NCI-H82 (cell line): ENCODE measurements at places on chromosomes 7 and 10.

DNA sequence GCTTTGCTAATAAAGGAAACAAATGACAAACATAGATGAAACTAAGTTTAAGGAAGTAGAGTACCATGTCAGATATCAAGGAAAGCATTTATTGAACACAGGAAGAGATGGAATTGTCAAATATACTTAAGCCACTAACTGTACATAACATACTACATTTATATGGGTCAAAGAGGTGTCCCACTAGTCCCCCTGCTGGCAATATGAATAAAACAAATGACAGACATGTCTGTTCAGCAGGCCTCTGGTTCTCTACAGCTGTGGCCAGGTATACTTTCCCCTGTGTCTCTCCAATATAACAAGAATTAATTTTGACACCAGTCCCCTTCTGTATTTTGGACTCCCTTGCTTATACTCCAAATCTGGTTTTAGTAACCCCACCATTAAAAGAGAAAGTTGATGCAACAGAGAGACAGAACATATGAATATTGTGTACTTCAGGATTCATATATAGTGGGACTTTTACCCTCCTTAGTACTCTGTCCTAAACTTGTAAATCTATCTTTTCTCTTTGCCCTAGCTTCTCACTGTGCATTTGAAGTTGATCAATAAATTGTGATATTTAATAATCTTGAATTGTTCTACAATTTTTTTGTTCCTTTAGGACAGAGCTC is 42.9 kb downstream of the CD36 start:
- peak; percentile 63 for DNase-seq

GRCh38 chr7:730501-731439 is 3.7 kb upstream of the PRKAR1B start:
- no peak for DNase-seq

GRCh38 chr7:108454674-108455550 is 1.3 kb downstream of the NRCAM start:
- peak; percentile 79 for DNase-seq

DNA sequence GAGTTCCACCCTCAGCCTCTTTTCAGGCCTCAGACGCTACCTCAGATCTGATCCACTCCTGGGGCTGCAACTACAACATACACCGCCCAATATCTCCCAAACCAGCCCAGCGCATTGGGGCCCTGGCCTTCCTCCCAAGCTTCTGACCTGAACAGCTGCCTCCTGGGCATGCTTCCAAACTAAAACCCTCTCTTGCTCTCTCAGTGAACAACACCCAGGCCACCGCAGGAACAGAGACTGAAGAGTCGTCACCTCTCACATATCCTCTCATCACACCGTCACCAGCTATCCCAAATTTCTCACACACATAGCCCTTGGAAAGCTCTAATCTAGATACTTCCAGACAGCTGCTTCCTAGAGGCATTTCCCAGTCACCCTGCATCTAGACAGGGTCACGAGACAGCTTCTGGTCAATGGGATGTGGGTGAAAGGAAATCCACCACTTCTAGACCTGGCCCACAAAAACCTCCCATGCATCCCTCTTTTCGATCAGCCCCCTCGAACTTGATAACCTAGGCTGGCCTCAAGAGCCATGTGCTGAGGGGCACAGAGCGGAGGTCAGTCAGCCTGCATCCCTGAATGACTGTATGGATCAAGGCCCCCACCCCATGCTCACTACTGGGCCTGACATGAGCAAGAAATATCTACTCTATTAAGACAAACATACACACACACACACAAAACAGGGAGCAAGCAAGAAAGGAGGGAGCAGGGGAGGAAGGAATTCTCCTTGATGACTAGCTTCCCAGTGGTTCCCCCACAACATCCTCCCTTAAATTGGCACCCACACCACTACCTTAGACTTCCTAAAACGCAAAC is 1.8 kb downstream of the PARP12 start:
- no peak for DNase-seq

- DNase-seq, result no peak
These were observed 138.6 kb upstream of the CCDC6 start for GRCh38 chr10:60044971-60045370.

DNA sequence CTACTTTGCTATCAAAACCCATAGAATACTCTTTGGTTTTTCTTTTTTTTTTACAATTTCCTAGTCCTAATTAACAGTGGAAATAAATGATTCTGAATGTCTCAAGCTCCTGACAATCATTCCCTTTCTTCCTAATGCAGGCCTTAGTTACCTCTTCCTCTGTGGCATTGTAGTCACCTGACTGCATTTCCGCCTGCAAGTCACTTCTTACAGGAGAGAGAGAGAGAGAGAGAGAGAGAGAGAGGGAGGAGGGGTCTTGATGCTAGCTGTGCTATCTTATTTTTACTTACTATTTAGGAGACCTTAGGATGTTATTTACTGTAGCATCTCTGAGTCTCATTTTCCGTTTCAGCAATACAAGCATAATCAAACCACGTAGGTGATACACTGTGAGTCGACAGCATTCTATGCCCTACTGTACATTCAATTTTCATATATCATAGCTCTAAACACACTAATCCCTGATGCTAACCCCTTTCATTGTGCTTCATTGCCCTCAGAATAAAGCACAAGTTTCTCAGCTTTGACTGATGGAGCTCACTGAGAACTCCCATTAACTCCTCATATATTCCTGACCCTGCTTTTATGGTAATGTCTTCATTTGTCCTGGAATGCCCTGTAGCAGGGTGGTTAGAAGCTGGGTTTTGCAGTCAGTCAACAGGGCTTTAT is 1237.3 kb downstream of the XPNPEP1 start:
- DNase-seq, result no peak

DNA sequence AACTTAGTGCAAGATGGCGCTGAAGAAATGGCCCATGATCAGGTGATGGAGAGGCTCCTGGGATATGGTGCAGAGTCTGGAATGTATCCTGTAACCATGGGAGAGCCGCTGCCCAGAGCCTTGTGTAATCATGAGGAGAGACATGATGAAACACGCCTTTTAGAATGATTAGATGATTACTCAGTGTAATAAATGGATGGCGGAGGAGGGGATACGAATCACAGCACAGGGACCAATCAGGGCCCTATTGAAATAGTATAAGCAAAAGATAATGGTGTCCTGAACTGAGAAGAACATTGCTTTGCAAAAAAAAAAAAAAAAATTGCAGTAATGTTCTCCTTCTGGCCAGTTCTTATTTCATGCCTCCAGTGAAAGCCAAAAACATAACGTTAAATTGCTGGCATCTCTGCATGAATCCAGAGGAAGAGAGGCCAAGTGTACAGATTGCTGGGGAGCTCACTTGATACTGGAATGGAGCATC is 668.5 kb upstream of the AUTS2 start:
- no peak for DNase-seq

GRCh38 chr7:27210441-27211083 is 10.7 kb upstream of the HOXA13 start:
- peak; percentile 60 for DNase-seq

GRCh38 chr10:76415554-76415953 is 984.1 kb downstream of the LRMDA start:
- DNase-seq, result peak; percentile 21

DNA sequence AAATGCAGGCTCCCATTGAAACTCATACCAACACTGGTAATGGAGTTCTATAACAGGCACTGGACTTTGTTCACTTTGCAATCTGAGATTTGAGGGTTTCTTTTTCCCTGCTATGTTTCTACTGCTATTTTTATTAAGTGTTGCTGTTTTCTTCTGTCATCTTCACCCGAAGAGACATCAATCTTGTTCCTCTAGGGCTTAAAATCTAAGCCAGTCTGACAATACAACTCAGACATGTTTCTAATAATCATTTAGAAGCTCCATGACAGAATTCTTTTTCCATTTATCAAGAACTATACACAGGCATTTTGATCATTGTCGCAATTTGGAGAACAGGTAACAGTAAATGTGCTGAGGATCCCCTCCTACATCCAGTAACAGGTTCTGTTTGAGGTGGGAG is 98.5 kb upstream of the GNAI1 start:
- no peak for DNase-seq

DNA sequence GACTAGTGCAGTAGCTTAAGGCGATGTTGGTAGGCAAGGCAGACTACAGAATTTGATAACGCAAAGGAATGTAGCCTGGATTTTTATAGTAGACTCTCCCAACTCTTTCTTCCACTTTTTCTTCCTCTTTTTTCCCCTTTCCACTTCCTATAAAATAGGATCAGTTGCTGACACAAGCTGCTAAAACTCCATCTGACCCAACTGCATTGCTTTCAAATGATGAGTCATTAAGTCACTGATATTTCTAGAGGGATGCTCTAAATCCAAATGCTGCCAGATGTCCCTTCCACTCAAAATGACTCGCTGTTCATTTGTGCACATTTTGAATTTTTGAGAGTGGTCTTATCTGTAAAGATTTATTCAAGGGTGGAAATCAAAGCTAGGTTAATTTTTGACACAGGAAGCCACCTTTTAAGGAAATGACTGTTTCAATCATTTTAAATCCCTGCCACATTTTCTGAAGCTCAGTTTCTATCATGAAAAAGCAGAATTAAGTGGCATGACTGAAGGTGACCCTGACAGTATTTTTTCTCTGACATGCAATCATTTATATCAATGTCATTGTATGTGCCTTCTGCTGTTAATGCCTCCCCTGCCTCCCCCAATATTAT is 25.8 kb upstream of the SFMBT2 start:
- DNase-seq, result no peak

GRCh38 chr7:42456756-42457276 is 219.8 kb upstream of the GLI3 start:
- DNase-seq, result peak; percentile 28

GRCh38 chr10:130341356-130341755 is 205.2 kb downstream of the GLRX3 start:
- DNase-seq, result peak; percentile 47

DNA sequence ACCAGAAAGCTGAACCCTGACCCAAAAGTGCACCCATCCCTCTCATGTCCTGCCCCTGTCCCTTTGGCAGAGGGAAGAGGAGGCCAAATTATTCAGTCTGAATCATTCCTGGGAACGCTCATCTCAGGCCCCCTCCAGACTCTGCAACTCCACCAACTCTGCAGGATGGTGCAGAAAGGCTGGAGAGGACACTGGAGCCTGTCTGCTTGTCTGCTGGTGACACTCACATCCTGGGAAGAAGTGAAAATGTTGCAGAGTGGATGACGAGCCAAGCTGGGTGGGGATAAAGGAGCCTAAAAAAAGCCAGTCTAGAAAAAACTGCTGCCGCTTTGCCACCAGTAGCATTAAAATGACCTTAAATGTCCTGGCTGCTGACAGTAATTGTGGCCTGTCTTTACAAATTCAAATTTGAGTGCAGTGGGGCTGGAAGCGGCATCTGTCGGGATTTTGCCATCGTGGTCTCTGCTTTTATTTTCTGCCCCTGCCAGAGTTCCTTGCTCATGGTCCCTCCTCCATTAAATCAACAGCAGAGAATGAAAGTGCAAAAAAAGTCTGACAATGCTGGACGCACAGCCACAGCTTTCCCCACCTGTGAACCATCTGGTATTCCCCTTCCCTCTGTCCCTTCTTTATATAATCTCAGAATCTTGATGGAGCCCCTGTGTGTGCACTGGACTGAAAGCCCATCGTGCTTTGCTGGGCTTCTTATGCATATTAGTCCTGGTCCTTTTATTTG is 63.9 kb downstream of the STK17A start:
- DNase-seq, result peak; percentile 45

DNA sequence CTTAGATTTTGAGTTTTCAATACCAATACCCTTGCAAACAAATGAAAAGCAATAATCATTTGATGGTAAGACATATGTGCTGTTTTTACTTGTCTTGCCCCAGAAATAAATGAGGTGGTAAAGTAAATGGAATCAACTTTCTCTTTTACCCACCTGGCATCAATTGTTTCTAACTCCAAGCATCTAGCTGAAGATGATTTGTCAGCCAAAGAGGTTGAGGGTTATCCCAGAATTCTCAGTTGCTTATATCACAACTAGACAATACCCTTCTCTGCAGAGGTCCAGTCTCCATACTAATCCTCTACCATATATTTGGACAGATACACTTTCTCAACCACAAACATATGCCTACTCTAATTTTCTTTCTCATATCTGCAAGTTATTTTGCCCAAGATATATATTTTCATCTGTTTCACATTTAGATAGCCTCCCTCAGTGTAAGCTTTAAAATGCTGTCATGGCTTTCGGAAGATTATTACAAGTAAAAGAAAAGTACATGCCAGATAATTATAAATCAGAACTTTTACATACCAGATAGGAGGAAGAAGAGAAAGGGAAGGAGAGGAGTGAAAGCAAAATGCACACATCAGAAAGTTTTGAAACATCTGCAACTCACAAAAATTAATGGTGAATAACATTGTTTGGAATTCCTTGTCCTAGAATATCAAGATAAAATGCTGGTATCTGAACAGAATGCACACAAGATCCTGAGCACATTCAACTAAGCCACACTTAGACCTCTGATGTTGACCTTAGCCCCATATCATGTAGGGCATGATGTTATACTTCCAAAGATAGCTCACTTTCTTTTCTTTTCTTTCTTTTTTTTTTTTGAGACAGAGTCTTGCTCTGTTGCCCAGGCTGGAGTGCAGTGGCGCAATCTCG is 146.6 kb downstream of the REEP3 start:
- no peak for DNase-seq

DNA sequence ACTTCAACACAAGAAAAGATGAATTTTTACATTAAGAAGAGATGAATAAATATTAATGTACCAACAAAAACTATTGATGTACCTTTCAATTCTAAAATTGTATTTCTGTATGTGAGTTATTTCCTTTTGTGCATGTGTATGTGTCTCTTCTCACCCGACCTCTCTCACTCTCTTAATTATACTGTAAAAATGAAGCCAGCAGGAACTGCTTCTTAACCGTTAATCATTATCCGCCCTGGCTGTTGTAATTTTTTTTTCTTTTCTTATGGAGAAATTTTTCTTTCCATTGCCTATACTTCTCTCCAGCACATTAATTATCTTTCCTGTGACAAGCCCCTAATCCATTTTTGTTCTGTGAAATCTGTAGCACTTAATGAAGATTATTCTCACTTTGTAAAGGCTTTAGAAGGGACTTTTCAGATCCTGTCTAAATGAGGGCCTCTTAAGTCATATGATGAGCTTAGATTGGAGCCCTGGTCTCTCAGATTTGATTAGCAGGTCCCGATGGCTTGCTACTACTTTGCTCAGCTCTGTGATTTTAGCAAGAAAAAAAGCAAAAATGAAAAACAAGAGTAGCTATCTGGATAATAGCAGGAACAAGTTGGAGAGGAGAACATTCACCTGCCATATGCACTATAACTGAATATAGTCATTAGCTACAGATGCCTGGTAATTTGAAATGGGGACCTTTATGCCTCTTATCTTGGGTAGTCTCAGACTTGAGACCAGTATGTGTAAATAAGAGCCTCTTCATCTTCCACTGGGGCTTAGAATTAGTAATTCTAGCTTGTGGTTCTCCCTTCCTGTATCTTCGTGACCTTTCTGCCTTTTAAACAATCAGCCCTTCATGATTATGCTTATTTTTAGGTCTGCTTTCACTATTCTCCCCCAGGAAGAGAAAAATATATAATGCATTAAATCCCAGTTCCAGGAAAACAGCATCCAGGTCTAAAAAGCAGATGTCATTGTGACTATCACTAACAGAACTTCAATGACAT is 80.0 kb upstream of the COL1A2 start:
- peak; percentile 92 for DNase-seq

- no peak for DNase-seq
These were observed 7.7 kb upstream of the SRGN start for GRCh38 chr10:69080226-69080625.
